ENCODE measurements at places on chromosomes 4 and X.

GRCh38 chr4:36079666-36080065, 164.6 kb downstream of the ARAP2 start:
- DNase-seq, result no peak

GRCh38 chrX:670645-671044, 40.1 kb downstream of the SHOX start:
- DNase-seq, result no peak

DNA sequence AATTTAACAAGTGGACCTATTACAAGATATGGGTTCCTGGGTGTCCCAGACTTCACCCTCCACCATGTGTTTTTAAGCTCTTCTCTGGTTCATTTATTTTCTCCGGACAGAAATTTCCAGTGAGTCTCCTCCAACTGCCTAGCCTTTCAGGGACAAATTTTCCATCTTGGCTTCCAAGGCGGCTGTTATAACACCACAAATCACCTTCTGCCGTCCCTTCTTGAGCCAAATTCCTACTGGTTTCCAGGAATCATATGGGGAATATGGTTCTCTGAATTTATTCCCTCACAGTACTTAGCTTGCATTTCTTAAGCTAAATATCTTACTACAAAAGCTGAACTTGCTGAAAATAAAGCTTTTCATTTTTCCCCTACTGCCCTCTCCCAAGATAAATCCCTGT, 18.8 kb downstream of the NEXMIF start:
- DNase-seq, result no peak

DNA sequence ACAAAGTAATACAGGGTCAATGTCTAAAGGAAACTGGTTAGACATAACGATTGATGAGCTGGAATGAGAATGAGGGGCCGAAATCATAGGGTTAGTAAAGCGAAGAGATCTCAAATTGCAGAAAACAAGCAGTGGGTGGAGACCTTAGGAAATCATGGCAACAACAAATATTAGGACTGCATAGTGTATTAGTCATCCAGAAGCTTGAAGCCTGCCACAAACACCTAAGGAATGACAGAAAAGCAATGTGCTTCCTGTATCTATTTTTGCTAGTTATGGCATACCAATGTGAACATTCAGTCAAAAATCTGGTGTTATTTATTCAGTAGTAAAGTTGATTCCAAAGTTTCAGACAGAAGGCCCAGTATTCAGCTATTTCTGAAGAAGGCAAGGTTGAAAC, 410.9 kb upstream of the CT83 start:
- DNase-seq, result no peak

GRCh38 chr4:25144870-25145481, 15.3 kb downstream of the SEPSECS start:
- DNase-seq, result no peak

- no peak for DNase-seq
Observed at GRCh38 chrX:20740443-20740842, 473.7 kb upstream of the RPS6KA3 start.

DNA sequence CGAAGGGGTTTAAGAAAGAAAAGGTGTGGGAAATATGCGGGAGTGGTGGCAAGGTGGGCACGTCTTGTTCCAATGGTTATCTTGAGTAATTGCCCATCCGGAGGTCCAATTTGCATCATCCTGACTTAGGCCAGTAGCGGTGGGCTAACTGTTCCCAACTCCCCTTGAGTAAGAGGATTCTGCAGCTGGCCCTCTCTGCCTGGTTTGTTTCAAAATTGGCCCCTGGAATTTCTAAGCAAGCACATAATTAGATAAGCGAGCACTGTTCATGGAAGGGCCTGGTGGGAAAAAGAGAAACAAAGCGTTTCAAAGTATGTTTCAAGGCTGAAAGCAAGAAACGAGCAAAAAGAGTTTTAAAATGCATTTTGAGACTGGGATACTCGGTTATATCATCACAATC, 198.2 kb downstream of the CEP135 start:
- DNase-seq, result no peak

GRCh38 chr4:184893801-184894571, 68.2 kb upstream of the ACSL1 start:
- no peak for DNase-seq

DNA sequence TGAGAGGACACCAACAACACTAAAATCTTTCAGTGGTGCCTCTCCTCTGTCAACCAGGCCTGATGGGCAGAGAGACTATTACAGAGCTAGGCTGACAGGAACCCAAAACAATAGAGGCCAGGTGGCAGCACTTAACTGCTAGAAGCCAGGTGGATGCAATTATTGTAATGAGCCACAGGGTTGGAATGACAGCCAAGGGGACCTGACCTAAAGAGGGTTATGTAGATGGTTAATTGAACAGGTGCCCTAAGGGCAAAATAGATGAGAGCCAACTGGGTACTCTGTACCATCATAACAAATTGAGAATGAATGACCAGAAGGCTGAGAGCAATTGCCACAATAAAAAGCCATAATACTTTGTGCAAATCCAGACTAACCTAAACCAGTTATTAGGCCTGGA, 24.7 kb upstream of the FRAS1 start:
- no peak for DNase-seq

- no peak for DNase-seq
Observed at GRCh38 chrX:10254739-10255138, 98.0 kb downstream of the CLCN4 start.

DNA sequence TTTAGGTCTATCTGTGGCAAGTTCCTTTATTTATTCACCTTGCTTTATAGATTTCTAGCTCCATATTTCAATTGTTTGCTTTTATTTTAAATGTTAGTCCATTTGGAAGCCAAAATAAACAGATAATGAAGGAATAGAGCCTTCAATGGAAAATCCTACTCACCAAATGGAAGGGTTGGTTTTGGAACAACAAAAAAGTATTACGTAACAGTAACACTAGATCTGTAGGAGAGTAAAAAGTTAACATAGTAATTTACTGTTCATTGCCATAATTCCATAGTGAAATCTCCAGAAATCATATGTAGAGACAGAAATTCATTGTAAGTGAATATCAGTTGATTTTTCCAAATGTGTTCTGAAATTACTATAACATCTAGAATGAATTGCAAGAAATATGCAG, 34.6 kb downstream of the NWD2 start:
- no peak for DNase-seq

DNA sequence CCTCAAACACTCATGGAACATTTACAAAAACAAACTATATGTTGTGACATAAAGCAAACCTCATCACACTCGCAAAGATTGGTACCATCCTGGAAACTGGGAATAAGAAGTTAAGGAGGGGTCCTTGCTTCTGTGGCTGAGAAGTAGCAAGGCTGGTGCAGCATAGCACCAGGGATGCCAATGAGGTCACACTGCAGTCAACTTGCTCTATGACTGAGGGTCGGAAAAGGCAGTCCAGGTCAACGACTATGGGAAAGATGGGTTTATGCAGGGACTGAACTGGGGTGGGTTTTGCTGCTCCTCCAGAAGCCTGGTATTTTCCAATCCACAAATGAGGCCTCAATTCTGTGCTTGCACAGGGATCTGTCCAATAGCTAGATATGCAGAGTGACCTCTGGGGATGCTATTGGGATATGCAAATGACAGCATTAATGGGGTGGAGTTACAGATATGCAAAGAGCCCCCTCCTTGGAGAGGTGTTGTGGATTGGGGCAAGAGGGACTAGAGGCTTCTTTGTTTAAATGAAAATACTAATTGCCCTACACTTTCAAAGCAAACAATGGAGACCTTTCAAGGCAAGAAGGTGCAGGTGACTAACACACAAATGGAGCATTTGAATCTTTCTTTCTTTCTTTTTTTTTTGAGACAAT, 7.2 kb upstream of the IL13RA1 start:
- no peak for DNase-seq

- DNase-seq, result no peak
Observed at GRCh38 chrX:65451663-65452062, 82.9 kb downstream of the LAS1L start.

DNA sequence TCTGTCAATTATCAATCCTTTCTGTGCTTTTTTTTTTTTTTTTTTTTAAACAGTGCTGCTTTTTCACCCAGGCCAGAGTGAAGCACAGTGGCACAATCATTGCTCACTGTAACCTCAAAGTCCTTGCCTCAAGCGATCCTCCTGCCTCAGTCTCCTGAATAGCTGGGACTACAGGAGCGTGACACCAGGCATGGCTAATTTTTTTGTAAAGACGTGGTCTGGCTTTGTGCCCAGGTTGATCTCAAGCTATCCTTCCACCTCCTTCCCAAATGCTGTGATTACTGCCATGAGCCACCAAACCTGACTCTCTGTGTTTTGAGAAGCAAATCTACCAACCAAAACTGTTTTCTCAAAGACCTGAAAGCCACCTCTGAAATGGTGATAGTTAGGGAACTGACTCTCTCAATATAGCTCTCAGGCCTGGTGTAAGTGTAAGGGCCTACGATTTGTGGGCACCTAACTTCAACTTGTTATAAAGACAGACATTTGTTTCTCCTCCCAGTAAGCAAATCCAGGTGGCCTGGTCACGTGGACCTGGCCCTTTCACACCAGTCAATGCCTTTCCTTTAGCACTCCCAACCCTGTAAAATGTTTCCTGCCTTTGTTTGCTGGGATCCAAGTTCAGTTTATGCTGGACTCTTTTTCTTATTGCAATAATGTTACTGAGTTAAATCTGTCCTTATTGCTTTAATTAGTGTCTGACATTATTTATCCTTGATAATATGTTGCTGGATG, 2015.9 kb downstream of the PCDH7 start:
- DNase-seq, result no peak

DNA sequence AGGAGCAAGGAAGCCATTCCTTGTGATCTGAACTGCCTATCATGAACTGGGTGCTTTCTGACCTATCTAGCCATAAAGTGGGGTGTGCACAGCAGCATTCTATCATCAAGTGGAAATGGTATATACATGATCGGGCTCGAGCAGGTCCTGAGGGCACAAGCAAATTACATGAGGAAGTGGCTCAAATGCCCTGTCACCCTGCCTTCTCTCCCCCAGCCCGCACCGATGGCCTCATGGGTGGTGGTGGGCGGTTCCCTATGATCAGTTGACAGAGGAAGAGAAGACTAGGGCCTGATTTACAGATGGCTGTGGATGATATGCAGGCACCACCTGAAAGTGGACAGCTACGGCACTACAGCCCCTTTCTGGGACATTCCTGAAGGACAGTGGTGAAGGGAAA, 46.3 kb upstream of the BCLAF3 start:
- no peak for DNase-seq

DNA sequence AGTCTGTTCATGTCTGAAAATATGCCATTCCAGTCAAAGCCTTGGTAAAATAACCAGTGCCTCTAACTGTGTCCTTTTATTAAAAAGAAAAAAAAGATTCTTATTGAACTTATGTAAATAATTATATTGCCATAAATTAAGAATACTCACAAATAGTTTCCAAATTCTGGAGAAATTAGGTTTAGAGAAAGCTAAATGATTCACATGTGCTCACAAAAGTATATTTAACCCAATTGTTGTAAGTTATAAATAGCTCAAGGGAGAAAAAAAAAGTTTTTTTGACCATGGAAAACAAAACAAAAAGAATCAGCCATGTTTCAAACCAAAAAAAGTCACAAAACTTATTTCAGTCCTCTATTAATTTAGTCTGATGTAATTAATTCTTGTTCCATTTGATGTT, 25.3 kb upstream of the HERC6 start:
- no peak for DNase-seq

- DNase-seq, result no peak
Observed at GRCh38 chrX:133838761-133839676, 146.4 kb downstream of the GPC3 start.

DNA sequence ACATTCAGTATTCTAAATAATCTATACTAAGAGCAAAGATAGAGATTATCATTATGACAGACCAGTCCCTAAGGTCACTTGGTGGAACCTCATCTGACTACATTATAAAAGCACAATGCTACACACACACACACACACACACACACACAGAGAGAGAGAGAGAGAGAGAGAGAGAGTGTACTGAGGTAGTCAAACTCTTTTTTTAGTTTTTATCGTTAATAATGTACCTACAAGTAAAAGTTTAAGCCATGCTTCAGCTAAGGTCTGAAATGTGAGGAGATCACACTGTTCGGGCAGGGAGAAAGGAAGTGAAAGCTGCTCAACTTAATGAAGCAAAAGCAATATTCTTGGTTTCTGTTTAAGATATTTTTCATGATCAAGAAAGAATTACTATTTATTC, 75.8 kb upstream of the CCDC160 start:
- DNase-seq, result no peak

DNA sequence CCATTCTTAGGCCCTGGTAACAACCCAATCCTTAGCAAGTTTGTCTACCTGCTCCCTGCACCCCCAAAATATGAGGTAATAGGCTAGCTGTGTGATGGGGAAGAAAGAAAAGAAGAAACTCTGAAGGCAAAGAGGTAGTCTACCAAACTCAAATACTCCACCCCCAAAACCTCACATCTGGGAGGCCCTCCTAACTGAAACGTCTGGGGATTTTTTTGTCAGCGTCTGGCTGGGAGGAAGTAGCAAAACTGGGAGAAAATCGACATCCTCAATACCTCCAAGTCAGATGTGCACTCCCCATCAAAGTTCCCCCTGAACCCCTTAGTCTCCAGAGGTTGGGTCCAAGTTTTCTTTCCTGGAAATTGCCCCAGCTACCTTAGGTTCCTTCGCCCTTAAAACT, 1.0 kb downstream of the LAMP2 start:
- no peak for DNase-seq

- DNase-seq, result no peak
Observed at GRCh38 chrX:67544281-67545035, 637 bp downstream of the AR start.

DNA sequence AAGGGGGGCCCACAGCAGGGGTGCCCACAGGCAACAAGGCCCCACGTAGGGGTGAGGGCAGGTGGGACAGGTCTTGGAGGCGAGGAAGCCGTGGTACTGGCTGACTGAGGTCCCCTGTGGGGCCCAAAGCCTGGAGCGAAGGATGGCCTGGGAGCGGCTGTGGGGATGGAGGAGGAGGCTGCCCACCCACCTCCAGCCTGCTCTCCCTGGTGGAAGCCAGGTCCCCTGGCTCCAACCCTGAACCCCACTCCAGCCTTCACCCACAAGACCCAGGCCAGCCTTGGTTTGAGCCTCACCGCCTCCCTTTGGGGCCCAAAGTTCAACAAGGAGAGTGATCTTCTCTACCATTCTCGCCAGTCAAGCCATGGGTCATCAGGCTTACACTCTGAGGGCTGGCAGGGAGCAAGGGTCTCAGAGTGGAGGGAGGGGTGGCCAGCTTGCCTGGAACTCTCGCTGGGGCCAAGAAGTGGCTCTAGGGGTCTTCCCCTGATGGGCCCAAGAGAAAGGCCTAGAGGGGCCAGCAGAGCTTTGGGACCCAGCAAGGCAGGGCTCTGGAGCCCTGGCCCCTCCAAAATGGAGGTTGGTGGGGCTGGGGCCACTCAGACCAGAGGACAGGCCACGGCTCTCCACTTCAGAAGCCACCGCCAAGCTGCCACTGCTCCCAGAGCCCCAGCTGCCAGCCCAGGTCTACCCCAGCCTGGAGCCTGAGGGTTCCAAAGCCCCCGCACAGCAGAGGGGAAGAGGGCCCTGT, 5.0 kb downstream of the PNCK start:
- no peak for DNase-seq

All from hypothalamus (tissue), 51 donors.